Caudate nucleus (tissue), 63 donors: ENCODE measurements at places on chromosomes 7 and 10.

DNA sequence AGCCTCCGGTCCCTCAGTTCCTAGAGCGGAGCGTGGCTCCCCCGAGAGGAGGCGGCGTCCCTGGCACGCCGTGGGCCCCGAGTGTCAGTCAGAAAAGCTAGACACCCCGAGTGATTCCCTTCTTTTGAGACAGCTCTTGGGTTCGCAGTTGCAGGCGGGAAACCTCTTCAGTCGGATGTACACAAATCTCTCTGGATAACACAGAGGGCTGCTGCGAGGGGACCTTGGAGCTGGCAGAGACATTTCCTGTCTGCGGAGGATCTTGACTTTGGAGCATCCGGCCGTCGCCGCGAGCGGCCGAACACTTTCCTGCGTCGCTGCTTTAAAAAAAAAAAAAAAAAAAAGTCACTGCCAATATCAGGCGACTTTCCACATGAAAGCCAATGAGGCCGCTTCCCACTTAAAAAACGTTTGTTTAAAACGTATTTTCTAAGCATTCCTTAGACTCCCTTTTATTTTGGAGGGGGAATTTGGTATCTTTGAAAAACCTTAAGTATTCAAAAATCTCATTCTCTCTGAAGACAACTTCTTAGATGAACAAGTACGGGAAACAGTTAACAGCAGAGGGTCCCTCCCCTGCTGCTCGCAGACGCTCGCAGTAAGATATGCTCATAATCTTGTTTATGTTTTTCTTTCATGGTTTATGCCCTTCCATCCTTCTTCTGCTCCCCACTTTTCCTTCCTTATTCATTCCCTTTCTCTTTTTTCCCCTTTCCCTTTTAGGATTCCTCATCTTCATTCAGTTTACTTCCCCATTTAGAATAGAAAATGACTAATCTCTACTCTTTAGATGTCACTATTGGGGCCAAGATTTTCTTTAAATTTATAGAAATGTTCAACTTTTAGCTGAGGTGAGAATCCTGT, 10.0 kb downstream of the HHEX start:
- no peak for DNase-seq

DNA sequence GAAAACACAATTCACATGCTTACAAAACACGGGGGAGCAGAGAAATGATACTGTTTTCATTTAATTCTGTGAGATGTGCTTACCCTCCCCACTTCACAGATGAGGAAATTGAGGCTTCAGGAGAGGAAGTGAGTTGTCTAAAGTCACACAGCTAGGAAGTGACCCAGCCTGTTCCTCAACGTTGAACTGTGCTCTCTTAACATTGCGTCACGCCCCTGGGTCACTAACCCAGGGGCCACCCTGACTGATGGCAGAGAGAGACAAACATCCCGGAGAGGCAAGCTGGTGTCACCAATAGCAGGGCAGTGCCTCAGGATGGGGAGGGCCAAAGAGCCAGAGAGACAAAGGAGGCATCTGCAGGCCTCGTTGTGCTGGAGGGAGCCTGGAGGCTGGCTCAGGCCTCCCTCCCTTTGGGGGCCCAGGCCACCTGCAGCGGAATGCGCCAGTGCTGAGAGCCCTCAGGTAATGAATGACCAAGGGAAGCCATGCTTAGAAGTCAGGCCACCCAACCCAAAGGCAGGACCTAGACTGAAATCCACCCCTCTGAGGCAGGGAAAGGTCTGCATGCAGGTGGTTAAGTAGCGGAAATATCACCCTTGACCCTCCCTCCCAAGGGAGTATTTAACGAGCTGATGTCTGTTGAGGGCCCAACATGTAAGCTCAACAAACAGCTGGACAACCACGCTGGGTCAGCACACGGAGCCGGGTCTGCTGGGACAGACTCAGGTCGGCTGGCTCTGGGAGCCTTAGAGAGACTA, 81.3 kb downstream of the C10orf105 start:
- DNase-seq: no peak

GRCh38 chr10:21510241-21511094, 15.0 kb downstream of the SKIDA1 start:
- DNase-seq: no peak

GRCh38 chr7:106344211-106344610, 59.4 kb upstream of the NAMPT start:
- no peak for DNase-seq

DNA sequence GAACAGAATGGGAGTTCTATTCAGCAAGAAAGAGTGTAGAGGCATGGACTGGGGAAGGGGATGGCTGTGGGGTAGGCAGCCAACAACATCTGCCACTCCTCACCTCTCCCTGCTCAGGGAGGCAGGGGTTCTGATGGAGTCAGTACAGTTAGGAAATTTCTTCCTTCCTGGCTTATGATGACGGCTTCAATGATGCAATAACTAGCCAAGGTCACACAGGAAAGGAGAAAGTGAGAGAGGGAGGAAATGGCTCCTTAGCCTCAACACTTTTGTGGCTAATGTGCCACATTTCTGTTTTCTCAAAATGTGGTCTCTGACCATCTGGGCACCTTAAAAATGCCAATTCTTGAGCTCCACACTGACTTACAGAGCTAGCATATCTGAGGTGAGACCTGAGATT, 79.3 kb upstream of the PDZD8 start:
- DNase-seq: no peak

DNA sequence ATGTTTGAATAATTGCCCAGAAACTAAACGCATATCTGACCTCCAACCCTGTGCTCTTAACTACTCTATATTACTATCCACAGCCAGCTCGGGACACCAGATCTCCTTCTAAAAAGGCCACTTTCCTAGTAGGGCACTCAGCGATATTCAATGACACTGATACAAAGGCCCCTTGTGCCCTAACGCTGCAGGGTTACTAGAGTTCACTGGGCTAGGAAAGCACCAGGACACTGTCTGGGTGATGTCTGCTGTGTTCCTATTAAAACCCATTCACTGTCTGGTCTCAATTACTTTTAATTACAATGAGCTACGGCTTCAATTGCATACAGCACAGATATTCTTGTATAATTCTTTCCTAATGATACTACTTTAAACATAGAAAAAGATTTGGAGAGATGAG, 91.7 kb downstream of the SORCS1 start:
- no peak for DNase-seq

- no peak for DNase-seq
Measured at GRCh38 chr10:32328499-32328898, 18.5 kb downstream of the EPC1 start.

DNA sequence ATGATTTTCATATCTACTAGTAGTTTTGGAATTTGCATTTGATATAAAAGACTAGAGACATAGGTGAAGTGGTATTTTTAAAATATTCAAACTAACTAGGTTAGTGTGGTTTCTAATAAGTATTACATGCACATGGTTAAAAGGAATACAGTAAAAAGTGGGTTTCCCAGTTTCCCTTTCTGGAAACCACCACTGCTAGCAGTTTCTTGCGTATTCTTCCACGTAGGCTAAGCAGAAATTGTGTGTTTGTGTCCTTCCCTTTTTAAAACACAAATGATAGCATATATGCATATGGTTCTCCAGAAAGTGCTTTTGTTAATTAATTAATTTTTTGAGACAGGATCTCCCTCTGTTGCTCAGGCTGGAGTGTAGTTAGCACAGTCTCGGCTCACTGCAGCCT, 15.4 kb downstream of the NRF1 start:
- no peak for DNase-seq

- DNase-seq: no peak
Measured at GRCh38 chr7:70318511-70318910, 720.2 kb downstream of the AUTS2 start.

GRCh38 chr7:158991824-158992621, 135.7 kb downstream of the DYNC2I1 start:
- DNase-seq: no peak

- DNase-seq: no peak
Measured at GRCh38 chr7:80612880-80613279, 25.6 kb upstream of the CD36 start.

DNA sequence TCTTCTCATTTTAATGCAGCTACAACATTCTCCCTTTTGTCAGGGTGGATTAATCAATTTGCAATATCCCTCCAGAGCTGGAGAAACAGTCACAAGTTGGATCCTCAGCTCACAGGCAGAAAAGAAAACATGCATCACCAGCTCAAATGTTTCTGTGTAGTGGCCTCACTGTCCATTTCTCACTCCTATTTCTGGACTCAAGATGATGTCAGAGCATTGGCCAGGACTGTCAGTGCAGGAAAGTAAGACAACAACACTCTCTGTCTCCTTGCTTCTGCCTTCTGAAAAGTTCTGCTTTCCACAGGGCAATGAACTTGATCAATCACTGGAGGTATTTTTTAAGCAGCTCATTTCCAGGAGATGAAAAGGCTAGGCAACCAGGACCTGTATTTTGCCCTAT, 8.2 kb upstream of the SVIL start:
- DNase-seq: no peak

DNA sequence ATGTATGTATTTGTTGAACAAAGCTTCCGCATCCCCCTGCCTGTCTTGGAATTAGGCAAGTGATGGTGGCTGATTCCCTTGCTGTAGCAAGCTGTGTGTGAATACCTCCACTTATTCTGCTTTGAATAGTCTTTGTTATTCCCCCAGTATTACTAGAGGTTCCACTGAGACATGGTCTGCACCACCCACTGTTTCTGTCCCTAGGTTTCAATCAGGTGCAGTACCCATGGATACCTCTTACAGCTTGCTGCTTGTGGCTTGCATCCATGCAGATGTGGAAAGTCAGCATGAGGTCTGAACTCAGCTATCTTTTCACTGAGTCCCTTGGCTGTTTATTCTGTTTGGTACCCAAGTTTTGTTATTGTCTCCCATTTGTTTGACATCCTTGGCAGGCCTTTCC, 447.4 kb downstream of the GRM8 start:
- DNase-seq: no peak
